ENCODE measurements at places on chromosomes 7 and 10. TPM values are rescaled to one million over a fixed set of nuclear protein-coding genes. Genes with fewer than 3 reads are reported as not detected.

The UCN3 gene
- not detected for total RNA-seq

The SPDYE18 gene
- total RNA-seq: 3.1 TPM

DNA sequence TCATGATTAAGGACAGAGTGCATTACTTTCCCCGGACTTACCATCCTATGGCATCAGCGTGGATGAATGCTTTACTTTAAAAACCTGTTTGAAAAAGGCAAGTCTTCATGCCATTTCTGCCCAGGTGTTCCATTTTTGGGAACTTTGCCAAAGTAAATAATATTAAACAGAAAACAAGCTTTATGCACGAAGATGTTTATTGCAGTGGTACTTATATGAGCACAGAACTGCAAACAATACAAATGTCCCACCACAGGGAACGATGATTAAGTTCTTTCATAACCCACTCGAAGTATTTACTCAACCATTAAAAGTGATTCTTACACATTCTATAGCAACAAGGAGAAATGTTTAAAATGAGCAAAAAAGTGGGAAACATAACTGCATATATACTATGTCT, 109.7 kb upstream of the GDF10 start:
- DNase-seq: no peak

DNA sequence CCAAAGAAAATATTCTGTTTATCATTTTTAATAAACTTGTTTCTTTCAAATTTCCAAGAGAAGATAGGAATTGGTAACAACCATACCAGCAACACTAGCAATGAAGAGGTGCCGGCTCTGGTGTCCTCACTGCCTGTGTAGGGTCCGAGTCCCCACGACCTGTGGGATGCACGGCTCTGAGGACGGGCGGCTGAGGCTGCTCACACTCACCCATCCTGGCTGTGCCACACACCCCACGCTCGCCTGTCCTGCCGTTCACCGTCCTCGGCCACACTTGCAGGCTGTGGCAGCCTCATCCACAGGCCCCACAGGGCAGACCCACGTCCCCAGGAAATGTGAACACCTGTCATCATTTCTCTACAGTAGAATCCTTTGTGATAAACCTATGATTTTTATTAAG, 48.2 kb upstream of the DPYSL4 start:
- DNase-seq: no peak

- DNase-seq: no peak
These were observed 551.2 kb downstream of the GALNT17 start for GRCh38 chr7:71682841-71683781.

GRCh38 chr7:105943486-105943885, 19.6 kb upstream of the CDHR3 start:
- no peak for DNase-seq

DNA sequence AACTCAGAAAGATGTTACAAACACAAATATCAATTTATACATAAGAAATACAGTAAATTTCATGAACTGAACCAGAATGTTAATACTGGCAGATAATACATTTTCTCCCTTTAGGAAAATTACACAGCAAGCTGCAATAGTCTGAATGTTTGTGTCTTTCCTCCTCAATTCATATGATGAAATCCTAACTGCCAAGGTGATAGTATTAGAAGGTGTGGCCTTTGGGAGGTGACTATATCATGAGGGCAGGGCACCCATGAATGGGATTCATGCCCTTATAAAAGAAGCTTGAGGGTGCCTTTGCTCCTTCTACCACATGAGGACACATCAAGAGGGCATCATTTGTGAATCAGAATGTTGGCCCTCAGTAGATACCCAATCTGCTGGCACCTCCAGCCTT, 64.3 kb upstream of the GPR22 start:
- DNase-seq: no peak

DNA sequence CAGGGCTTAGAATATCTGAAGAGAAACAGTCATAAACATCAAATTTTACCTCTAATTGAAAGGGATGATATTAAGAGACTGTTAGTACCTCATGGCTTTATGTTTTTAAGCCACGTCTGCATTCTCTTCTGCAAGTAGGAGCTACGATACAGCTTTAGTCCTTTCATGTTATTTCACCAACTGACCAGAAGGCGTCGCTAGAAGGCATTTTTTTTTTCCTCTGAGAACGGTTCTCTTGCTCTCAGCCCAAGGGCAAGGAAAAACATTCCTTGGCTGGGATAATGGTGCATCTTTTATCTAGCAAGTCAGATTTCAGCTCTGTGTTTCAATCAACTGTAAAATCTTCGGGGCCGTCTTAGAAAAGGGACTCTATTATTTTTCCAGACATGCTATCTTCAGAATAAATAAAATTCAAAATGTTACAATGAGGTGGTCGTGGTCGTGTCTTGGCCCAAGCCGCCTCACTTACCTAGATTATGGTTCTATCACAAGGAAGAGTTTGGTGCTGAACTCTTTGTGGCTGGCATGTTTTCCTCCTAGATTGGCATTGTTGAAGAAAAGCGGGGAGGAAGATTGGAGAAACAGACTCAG, 41.6 kb upstream of the LYZL2 start:
- DNase-seq: no peak

The CLCN1 gene
- not detected for total RNA-seq

DNA sequence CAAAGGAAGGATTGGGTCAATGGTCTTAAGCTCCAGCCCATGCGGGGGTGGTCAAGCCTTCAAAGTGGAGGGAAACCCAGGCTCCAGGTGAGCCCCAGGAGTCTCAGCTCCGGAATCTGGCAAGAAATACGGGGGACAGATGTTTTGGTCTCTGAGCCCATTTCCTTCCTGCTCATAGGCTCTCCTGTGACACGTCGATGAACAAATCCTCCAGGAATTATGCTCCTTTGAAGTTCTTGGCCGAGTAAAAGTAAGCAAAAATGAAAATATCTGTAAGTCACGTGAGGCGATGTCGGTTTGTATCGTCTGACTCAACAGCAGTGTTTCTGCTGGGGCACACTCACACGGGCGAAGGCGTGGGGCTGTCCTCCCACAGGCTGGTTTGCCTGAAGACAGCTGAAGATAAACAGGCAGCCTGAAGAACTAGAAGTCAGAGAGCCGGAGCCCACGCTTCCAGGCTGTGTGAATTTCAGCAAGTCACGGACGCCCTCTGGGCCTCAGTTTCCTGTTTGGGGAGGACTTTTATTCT, 52.6 kb upstream of the SMNDC1 start:
- DNase-seq: no peak

The SLC25A40 gene
- total RNA-seq: 24.0 TPM

The ZNF786 gene
- total RNA-seq: 8.5 TPM

DNA sequence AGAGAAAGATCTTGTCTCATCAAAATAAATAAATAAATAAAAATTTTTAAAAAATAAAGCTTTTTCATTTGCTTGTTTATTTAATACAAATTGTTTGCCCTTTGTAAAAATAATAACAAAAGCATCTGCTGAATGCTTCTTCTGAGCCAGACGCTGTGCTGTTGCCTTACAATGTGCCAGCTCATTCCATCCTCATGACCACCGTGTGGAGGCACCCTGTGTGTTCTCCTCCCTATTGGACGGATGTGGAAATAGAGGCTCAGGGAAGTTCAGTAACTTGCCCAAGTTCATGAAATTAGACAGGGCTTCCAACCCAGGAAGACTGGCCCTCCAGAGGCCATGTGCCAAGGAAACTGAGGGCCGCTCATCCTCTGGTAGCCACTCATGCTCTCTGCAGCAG, 120.6 kb downstream of the SH3PXD2A start:
- DNase-seq: no peak

GRCh38 chr7:157895520-157896375, 558.9 kb downstream of the DNAJB6 start:
- DNase-seq: no peak

The HOGA1 gene
- total RNA-seq: 3.6 TPM

DNA sequence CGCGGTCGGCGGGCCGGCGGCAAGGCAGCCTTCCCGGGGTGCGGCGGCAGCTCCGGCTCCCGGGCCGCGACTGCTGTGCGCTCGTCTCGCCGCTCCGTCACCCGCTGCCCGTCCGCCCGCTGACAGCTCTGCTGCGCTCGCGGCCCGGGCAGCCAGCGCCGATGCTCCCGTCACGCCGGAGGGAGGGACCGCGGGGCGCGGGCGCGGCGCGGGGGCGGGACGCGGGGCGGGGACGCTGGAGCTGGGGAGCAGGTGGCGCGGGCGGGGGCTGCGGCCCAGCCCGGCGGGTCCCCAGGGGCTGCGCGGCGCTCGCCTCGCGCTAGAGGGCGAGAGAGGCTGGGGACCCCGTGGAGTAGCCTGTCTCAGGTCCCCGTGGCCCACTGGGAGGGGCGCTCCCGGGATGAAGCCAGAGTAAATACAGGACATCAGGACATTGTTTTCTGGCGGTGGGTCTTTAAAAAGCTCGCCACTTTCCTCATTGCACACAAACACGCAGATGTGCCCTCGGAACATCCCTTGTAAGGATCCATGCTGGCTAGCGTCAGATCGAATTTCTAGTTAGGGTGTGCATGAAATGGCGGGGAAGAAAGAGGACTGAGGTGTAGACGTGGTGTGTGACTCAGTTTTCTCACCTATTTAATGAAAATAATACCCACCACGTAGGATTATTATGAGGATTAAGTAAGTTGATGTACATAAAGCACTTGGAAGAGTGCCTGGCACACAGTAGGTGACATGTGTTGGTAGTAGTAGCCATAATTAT, at the start of gene ELAPOR2:
Gene ELAPOR2, minus strand, starts transcription at position 130 of the 763 bp plus-strand sequence. CDS start 141 bp downstream, outside the sequence.
- DNase-seq: peak; percentile 38

The HECW1 gene
- 10.9 TPM for total RNA-seq

All from tibial nerve (tissue), 4 donors.